ENCODE measurements at places on chromosomes 3 and 15.

GRCh38 chr3:18618723-18619122 lies 193.6 kb upstream of the SATB1 start:
- DNase-seq: no peak

DNA sequence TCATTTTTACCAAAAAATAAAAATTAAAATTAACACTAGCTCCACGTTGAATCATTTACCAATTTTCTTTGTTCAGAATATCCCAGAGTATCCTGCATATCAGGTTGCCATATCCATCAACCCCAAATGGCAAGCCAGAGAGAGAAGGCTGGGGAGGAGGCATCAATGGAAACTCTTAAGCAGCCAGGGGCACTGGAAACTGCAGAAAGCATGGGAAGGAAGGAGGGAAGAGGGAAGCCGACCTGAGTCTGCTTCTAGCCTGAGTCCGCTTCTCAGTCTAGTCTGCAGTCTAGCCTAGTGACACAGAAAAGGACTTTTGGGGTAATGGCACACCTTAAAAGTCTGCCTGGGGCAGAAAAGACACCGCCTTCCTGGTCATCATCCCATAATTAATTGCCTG lies 1.6 kb upstream of the MTHFS start:
- no peak for DNase-seq

- DNase-seq: no peak
Measured at GRCh38 chr3:169722724-169723123, 42.1 kb downstream of the TERC start.

GRCh38 chr15:58598829-58599210 lies 150.7 kb downstream of the ADAM10 start:
- DNase-seq: no peak

DNA sequence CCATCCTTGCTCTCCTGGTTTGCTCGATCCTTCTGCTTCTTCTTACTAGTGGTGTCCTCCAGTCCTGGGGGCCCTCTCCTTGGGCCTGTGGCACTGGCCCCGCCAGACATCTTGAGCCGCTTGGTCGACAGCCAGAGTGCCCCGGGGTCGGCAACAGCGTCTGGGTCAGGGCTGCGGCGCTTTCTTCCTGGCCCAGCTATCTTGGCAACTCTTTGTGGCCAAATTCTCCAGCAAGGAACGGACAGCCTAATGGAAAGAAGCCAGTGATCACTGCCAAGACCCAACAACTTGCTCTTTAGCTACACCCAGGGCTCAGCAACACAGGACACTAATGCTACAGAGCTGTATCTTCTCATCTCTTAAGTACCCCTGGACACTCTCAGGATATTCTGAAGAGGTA lies 1.6 kb downstream of the USP19 start:
- DNase-seq: no peak

DNA sequence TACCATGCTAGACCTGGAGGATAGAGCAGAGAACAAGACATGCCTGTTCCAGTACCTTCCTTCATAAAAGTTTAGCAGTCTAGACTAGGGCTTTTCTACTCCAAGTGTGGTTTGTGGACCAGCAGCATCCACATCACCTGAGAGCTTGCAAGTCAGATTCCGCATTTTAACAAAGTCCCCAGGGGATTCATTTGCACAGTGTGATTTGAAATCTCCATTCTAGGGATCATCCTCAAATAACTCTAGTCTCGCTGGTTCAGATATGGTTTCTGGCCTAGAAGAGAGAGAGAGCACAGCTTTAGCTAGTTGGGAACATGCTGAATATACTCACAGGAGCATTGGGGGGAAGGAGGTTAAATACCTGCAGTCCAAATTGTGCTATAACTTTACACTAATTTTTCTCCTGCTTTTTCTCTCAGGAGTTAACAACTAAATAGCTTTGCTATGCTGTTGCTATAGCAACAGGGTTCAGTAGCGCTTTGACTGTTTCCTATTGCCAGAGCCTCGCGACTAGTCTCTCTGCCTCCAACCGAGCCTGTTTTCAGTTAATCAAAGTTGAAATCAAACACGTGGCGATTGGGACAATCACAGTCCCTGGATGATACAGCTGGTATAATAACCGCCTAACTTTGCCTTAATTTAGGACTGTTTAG lies 64.0 kb upstream of the RASGRF1 start:
- DNase-seq: no peak
